T-helper 1 cell treated with Interleukin-12 subunit alpha and Interleukin-12 subunit beta and Interleukin-4 antibody, amounts not matched to agents 30 ng/mL and 1 ng/mL, for 36 hours (primary cell): ENCODE measurements at places on chromosomes 16 and 17. TPM values are rescaled to one million over a fixed set of nuclear protein-coding genes. Genes with fewer than 3 reads are reported as not detected.

ACSM3 gene
- 0.78 and 2.1 TPM in 2 replicates for total RNA-seq

SLC47A2 gene
- not detected in 2 replicates for total RNA-seq

IKZF3 gene
- 36.1 and 37.6 TPM in 2 replicates for total RNA-seq

P2RX5 gene
- total RNA-seq = 216 and 220 TPM in 2 replicates

KRT40 gene
- not detected in 2 replicates for total RNA-seq

ABCC11 gene
- total RNA-seq = not detected in 2 replicates

KCNH4 gene
- 0.41 and 0.59 TPM in 2 replicates for total RNA-seq

ACE gene
- 10.3 and 16.0 TPM in 2 replicates for total RNA-seq

ZSCAN10 gene
- 0.12 and 0.24 TPM in 2 replicates for total RNA-seq
